ENCODE measurements at places on chromosomes 7 and 10.

DNA sequence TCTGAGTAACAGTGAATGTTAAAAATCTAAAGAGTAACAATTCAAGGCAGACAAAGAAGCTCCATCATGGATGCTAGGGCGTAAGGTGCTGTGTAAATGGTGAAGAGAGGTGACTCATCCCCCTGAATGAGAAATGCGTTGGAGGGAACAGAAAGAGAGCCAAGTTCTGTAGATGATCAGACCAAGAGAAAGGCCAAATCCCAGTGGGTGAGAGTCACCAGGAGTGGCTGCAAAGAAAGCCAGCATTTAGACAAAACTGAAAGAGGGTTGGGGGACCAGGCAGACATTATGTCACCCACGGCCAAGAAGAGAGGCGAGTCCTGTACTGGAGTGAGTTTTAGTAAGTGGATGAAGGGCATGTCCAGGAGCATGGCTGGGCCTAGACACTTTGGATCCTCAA is 153.1 kb downstream of the TRIL start:
- DNase-seq, result no peak

- no peak for DNase-seq
These were observed 39.7 kb downstream of the TES start for GRCh38 chr7:116249969-116250553.

DNA sequence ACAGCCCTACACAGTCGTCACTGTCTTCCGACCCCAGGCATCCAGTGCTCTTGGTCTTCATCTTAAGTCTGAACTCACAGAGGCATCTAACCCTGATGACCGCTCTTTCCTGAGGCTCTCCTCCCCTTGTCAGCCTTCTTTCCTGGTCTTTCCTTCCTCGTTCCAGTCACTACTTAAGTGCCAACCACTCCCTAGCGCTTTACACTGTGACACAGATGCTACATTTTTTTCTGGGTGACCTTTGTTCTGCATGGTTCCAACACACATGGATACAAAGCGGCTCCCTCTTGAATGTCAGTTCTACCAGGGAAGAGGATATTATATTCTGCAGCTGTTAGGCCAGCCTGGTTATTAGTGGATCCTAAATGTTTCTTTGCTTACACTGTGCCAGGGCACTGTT is 12.7 kb downstream of the YWHAG start:
- no peak for DNase-seq

- DNase-seq, result peak; percentile 64
These were observed 59.6 kb downstream of the ZRANB1 start for GRCh38 chr10:125001313-125002046.

DNA sequence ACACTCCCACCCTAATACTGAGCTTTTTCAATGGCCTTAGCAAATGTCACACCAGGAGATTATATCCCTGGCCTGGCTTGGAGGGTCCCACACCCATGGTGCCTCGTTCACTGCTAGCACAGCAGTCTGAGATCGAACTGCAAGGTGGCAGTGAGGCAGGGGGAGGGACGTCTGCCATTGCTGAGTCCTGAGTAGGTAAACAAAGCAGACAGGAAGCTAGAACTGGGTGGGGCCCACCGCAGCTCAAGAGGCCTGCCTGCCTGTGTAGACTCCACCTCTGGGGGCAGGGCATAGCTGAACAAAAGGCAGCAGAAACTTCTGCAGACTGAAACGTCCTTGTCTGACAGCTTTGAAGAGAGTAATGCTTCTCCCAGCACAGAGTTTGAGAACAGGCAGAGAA is 338.9 kb upstream of the MBL2 start:
- no peak for DNase-seq

GRCh38 chr7:32921896-32922295 is 30.3 kb upstream of the KBTBD2 start:
- no peak for DNase-seq

- no peak for DNase-seq
These were observed 28.0 kb downstream of the TMEM120A start for GRCh38 chr7:75966190-75966961.

- DNase-seq, result no peak
These were observed 5.5 kb downstream of the FAM3C start for GRCh38 chr7:121390617-121391016.

- no peak for DNase-seq
These were observed 23.6 kb downstream of the CFAP46 start for GRCh38 chr10:132918617-132919373.

- no peak for DNase-seq
These were observed 288.4 kb upstream of the LRRTM3 start for GRCh38 chr10:66637273-66638036.

GRCh38 chr10:69089638-69090599 is 2.0 kb downstream of the SRGN start:
- no peak for DNase-seq

GRCh38 chr7:68936471-68937035 is 661.7 kb upstream of the AUTS2 start:
- DNase-seq, result no peak

GRCh38 chr7:117588352-117588794 is 108.5 kb downstream of the CFTR start:
- no peak for DNase-seq

DNA sequence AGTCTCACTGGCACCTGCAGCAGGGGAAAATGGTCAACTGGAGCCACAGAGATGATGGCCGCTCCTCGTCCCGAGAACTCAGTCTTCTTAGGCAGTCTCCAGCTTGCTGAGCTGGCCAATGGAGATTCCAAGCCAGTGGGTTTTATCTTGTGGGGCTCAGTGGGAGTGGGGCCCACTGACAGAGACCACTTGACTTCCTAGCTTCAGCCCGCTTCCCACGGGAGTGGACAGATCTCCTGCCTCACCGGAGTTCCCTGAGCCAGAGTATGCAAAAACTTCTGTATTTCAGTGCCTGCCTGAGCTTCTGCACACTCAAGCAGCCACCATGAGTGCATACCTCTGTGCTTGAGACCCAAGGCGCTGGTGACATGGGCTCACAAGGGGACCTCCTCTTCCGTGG is 105.8 kb downstream of the ZWINT start:
- DNase-seq, result no peak

GRCh38 chr10:3981300-3981699 is 196.3 kb upstream of the KLF6 start:
- no peak for DNase-seq

GRCh38 chr7:121521711-121522400 is 125.7 kb upstream of the FAM3C start:
- DNase-seq, result no peak

GRCh38 chr7:42914421-42915045 is 2.7 kb upstream of the C7orf25 start:
- DNase-seq, result no peak

GRCh38 chr10:117248750-117249465 is 8.0 kb downstream of the SLC18A2 start:
- no peak for DNase-seq

DNA sequence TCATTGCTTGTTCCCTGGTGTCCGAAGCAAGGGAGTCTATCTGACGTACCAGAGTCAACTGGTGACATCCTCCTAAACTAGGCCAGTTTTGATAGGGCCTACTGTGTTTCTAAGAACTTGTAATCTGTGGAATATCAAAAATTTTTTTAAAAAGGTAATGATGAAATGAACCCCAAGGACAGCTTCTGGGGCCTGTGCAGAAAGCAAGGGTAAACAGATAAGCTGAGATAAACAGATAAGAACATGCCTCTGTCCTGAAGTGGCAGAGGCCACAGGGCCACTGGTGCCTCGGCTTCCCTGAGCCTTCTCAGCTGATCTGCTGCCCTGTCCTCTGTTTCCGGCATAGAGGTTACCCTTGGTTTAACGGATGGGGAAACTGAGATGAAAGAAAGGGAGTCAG is 8.8 kb downstream of the GRK5 start:
- no peak for DNase-seq

- DNase-seq, result no peak
These were observed 436.1 kb downstream of the TYW1 start for GRCh38 chr7:67432536-67433234.

DNA sequence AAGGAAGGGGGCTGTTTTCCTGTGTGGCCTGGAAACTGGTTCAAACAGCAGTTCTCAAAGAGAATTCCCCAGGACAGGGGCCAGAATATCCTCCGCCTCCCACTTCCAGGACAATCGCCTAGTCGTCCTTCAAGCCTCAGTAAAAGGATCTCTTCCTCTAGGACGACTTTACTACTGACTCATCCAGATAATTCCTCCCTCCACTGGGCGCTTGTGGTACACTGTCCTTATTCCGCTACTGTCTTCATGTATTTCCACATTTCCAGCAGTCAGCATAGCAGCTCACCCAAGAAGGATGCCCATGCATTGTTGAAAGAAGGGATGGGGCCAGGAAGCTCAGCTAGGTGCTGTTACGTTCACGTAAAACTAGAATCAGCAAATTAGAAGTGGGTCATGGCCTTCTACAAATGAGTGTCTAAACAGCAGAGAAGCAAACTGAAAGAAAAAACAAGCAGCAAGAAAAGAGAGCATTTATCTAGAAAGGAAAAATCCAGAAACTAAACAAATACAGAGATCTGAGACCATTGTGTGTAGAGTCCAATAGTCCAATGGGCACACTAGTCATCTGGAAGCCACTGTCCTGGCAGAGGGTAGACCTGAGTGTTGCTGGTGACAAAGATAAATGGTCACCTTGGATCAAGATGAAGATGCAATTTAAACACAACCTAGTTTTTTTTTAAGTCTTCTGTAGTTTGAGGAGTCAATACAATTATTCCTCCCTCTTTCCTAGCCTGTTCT is 26.3 kb downstream of the CLRN3 start:
- DNase-seq, result no peak

GRCh38 chr7:128177768-128178550 is 63.1 kb upstream of the LEP start:
- DNase-seq, result peak; percentile 26

DNA sequence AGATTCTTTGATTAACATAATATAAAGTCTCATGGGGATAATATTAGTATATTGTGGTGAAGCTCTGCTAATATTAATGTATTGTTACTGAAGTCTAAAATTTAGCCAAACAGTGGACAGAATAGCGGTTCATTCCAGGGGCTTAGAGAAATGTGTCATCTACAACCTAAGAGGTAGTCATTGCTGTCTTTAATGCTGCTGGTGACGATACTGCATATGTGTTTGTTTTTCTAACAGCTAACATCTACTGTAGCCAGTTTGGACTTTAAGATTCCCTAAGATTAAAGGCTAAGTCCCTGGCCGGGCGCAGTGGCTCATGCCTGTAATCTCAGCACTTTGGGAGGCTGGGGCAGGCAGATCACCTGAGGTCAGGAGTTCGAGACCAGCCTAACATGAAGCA is 102.0 kb upstream of the SAMD8 start:
- no peak for DNase-seq

DNA sequence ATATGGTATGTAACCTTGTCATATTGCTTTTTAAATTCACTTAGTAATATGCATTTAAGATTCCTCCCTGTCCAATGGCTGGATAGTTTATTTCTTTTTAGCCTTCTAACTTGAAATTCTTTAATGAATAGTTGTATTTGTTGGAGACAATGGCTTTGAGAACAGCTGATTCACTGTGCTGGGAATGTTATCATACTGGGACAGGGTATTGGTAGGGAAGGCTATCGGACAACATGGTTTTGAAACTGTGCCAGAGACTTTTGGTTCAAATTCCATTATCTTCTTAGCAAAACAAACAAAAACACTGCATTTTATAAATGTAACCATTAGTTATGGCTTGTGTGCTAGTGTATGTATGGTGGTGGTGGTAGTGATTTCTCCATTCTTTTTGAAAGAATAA is 517.1 kb upstream of the ANKRD30A start:
- no peak for DNase-seq

DNA sequence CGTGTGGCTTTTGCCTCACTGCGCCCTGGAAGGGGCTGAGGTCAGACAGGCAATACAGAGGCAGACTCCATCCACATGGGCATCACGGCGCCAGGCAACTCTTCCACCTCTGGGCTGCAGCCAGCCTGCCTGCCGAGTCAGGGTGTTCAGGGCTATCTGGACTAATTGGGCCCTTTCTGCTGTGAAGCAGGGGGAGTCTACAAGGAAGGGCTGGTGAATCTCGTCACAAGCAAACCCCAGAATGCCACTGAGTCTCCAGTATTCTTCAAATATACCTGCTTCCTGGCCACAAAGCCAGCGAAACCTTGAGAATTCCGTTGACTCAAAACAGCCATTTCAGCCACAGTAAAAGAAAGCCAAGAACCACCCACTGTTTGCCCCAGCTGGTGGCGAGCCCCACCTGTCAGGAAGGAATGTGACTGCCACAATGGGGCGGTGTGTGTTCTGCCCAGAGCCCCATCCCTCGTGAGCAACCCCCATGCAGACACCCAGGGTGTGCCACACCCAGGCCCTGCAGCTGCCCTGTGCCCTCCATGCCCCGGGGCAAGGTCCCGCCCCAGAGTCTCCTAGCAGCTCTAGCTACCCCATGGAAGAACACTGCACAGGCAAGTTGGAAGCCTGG is 117.3 kb downstream of the FAM53B start:
- DNase-seq, result no peak

- no peak for DNase-seq
These were observed 8.3 kb upstream of the PPP1R35 start for GRCh38 chr7:100444311-100445278.

DNA sequence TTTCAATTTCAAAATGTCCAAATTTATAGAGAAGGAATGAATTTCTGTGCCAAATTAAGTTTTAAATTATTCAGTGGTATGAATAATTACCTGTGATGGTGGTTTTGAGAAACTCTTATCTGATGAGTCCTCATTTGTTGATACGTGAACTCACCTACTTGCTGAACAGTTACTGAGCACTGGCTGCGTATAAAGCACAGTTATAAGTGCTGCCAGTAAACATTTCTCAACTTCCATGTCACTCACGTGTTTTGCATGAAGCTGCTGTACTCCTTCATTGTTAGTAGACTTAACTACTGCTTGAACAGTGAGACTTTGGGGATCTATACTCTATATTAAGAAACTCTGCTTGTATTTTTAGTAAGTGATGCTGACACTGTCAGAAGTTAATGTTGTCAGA is 269.1 kb upstream of the FZD8 start:
- no peak for DNase-seq

DNA sequence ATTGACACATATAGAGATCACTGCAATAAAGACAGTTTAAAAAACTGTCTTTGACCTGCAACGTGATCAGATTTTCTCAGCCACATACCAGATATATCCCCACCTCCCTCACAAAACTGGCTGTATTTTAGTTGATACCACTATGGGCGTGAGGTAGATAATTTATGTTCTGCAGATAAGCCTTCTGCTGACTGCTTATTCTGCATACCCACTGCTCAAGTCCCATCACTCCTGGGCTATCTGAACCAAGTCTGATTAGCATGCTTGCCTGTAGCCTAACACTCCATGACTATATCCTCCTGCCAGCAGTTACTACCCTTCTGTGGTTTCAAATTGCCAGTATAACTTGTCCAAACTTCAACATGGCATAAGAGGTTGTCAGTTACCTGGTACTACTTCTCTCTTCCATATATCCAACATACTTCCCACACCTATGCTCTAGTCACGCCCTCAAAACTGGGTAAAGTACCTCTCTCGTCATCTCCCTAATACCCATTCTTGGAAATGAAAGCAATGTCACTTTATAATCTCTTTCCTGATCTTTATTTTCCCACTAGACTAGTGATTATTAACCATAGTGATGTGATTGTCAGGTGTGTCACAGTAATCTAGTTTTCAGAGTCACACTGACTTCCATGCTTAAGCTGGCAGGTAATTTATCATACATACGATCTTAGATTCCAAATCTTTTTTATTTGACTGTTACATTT is 70.7 kb downstream of the MALSU1 start:
- DNase-seq, result no peak

GRCh38 chr10:86411852-86412560 is 45.4 kb upstream of the GRID1 start:
- no peak for DNase-seq
